Mesothelial cell of epicardium (in vitro differentiated cells): ENCODE measurements at places on chromosomes 4 and X.

DNA sequence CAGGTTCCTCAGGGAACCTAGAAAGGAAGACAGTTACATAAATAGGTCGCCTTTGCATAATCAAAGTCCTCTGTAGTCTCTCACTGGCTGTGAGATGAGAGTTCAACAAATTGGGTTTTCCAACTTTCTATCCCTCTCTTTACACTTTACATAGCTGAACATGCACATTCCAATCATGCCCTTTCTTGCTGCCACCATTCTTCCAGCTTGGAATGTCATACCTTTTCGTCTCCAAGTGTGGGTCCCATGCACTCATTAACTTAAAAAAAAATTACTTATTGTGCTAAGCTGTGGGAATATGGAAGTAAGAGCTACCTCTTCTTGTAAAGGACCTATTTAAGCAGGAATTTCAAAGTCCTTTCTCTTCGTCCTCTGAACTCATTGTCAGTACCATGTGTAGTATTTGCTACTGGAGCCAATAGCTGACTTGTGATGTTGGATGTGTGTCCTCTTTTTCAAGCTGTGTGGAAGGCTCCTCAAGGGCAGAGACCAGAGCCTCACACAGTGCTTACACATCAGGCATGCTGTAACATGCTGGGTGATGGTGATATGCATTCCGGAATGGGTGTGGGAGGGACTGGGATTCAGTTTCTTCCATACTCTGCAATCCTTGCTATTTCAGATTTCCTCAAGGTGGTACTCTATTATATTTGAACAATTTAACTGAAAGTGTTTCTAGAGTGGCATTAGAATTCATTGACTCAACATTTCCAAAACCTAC, 7.1 kb downstream of the ENOPH1 start:
- no peak for DNase-seq
- H3K27me3 ChIP-seq, result no peaks in the 10 kb centered on the region
- peaks cover 8% of the 10 kb centered on the region for H3K36me3 ChIP-seq
- no peak overlapping the region for H3K4me3 ChIP-seq

GRCh38 chrX:68694435-68695205, 47.2 kb downstream of the STARD8 start:
- no peak for DNase-seq
- peaks cover 2% of the 10 kb centered on the region for H3K27me3 ChIP-seq
- H3K4me1 ChIP-seq, result peaks cover 7% of the 10 kb centered on the region
- no peak overlapping the region for H3K27ac ChIP-seq
- H3K4me3 ChIP-seq, result peak overlapping the region; percentile 66

GRCh38 chr4:986879-987623, at the start of gene IDUA:
Gene IDUA (plus strand): TSS chr4:987044. CDS start chr4:987085, 41 bp downstream.
- peaks cover 21% of the 10 kb centered on the region for H3K4me1 ChIP-seq
- no peaks in the 10 kb centered on the region for H3K27me3 ChIP-seq
- peak; percentile 67 for DNase-seq
- no peaks in the 10 kb centered on the region for H3K36me3 ChIP-seq

DNA sequence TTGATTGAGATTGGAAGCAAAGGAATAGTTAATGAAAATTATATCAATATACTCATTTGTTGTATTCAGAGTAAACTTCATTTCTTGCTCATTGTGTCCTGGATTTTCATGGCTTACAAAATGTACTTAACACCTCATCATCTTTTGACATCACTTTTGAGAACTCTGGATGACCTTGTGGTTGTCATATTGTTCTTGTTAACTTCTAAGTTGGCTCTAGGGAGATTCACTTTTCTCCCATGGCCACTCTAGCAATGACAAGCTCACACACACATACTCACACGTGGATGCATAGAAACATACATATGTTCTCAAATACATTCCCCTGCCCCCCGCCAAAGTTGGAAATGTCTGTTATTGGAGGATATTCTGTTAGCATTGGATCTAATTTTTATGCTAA, 15.3 kb downstream of the PHEX start:
- peak overlapping the region; percentile 24 for H3K27ac ChIP-seq
- no peak for DNase-seq
- H3K36me3 ChIP-seq, result no peaks in the 10 kb centered on the region
- no peak overlapping the region for H3K4me3 ChIP-seq
- peaks cover 9% of the 10 kb centered on the region for H3K4me1 ChIP-seq
